Naive thymus-derived CD4-positive, alpha-beta T cell (primary cell): ENCODE measurements at places on chromosomes 11 and 22. TPM values are rescaled to one million over a fixed set of nuclear protein-coding genes. Genes with fewer than 3 reads are reported as not detected.

Gene GRM5
- not detected for total RNA-seq

Gene TSPAN32
- 116 TPM for total RNA-seq

Gene CENPM
- total RNA-seq: 10.8 TPM

Gene PACSIN3
- 2.8 and 4.3 TPM in 2 replicates for total RNA-seq

Gene SYT8
- not detected for total RNA-seq

Gene TRIM49
- not detected for total RNA-seq
